ENCODE measurements at places on chromosomes 4 and X.

- DNase-seq: no peak
These were observed 37.9 kb upstream of the NAP1L5 start for GRCh38 chr4:88735564-88735963.

DNA sequence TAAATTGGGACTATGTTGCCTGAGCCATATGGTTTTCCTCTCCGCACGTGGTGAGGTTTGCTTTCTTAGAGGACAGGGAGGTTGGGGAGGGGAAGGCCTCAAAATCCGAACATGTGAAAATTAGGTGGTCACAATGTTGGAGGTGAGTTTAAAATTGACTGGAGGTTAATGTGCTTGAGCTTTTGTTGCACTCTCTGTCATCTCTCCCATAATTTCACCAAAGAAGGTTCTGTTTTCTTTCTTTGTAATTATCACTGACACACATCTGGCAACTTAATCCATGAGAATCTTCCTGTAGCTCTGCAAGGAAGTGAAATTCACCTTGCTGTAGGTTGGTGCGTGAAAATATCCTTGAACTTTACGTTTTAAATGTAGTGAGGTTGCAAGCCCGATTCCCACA lies 225.5 kb downstream of the PDGFC start:
- DNase-seq: no peak

DNA sequence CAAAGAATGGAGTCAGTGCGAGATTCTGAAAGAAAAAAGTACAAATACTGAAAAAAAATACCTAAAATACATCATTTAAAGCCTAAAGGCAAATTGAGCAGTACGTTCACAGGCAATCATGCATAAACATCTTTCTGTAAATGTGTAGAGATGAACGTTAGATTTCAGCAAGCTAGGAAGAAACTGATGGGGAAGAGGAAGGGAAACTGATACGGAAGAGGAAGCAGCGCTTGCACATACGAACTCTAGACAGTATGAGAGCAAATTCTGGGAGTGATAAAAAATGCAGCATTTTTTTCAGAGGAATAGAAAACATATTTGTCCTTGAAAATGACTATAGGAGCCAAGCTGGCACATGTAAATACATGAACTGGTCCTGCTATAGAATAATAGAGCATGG lies 9.4 kb downstream of the ANKRD50 start:
- no peak for DNase-seq

DNA sequence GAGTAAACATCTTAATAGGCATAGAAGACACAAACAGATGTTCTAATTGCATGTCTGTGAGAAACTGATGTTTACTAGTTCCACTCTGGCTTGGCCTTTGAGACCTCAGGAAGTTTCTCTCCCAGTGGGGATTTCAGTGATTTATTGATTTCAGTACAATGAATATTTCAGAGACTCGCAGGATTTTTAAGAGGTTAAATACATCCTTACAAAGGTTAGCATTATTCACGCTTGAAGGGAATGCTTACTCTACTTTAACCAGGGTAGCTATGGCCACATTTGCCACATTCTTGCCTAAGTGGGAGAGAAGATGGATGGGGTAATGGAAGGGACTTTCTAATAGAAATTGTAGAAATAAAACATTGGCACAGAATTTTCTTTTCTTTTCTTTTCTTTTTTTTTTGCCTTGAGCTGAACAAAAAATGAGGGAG lies 480.1 kb downstream of the SPRY1 start:
- no peak for DNase-seq

DNA sequence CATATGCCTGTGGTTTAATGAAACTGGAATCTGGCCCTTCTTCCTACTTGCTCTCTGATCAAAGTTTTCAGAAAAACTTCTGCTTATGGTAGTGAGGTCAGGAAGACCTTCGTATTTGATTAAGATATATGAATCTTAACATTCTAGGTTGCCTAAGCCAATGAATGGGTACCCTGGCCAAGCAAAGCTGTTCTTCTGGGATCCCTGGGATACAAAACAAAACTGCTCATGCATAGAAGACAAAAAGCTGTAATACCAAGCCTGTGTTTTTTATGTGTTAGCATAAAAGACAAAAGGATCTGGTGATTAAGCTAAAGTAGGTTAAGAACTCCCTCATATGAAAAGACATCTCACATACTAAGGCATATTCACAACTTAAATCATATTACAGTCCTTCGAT lies 21.6 kb downstream of the ANKRD17 start:
- no peak for DNase-seq

DNA sequence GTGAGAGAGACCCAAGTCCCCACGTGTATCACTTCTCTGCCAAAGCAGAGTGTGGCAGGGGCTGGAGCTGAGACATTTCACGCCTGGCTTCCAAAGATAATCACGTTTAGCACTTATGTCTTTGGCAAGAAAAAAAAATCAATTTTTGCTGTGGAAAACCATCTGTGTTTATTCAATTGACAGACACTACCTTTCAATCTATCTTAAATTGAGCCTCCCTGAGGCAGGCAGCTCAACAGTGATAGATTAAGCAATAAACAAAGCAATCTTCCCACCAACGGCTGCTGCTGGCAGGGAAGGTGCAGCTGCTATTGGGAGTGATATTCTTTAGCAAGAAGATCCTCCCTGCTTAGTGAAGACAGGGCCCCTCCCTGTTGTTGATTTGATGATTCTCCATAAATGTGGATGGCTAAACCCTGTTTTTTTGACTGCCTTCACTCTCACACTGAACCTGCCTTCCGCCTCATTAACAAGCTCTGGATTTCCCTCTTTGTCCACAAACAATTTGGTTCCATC lies 11.6 kb upstream of the MAGEB17 start:
- no peak for DNase-seq

DNA sequence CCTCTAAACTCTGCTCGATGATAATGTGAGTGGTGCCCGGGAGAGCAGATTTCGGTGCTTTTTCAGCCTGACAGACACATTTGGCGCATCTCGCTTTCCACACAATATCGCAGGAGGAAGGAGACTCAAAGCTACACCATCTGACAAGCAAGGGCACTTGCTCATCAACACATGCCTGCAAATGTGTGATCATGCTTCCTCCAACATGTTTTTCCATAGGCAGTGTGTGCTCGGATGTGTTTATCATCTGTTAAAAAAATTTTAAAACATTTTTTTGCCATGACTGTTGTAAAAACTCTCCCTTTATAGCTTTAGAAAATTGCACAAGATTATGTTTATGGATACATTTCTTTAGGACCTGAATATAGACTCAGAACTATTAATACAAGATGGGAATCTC lies 170.3 kb upstream of the PUDP start:
- DNase-seq: no peak

DNA sequence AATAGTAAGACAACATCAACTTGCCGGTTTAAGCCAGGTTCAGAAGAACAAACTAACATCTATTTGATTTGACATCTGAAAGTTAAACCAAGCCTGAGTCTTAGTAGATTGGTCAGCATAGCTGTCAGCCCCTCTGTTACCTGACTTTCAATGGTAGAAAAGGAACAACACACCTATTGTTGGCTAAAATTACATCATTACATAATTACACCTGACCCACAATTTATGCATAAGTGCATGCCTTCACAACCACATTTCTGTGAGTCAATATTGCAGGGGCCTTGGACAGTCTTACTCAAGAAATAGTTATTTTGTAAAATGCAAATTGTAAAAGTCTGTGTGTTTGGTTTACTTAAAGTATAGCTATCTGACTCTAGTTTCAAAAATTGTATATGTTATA lies 36.2 kb downstream of the EGFL6 start:
- no peak for DNase-seq

Measured in NCI-H2081 treated with DMSO at 0.1 percent for 48 hours (cell line).